GOT3 (cell line): ENCODE measurements at places on chromosomes 13 and 19.

DNA sequence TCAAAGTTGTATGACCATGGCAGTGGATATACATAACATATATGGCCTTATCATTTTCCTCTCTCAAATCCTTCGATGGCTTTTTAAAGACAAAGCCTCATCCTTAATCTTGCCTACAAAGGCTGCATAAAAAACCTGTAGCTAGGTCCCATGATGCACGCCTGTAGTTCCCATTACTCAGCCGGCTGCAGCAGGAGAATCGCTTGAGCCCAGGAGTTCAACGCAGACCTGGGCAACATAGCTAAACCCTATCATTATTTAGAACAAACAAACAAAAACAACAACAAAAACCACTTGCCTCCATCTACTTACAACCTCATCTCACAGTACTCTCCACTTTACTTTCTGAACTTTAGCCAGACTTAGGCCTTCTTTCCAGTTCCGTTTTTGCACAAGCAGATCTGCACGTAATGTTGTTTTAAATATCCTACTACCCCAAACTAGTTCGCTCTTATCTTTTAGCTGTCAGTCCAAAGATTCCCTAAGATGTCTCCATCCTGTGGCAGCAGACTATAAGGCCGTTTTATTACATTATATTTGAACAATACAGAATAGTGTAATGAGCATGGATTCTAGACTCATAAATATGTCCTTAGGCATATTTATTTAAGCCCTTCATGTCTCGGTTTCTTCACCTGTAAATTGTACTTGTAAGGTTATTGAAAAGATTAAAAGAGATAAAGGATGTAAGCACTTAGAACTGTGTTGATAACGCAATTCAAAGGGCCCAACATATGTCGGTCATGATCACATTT is 969 bp upstream of the POMP start:
- no peak for DNase-seq

- DNase-seq, result no peak
These were observed 289.2 kb downstream of the FGF9 start for GRCh38 chr13:21960108-21960507.

GRCh38 chr19:34232566-34233481 is 21.5 kb upstream of the GARRE1 start:
- no peak for DNase-seq

DNA sequence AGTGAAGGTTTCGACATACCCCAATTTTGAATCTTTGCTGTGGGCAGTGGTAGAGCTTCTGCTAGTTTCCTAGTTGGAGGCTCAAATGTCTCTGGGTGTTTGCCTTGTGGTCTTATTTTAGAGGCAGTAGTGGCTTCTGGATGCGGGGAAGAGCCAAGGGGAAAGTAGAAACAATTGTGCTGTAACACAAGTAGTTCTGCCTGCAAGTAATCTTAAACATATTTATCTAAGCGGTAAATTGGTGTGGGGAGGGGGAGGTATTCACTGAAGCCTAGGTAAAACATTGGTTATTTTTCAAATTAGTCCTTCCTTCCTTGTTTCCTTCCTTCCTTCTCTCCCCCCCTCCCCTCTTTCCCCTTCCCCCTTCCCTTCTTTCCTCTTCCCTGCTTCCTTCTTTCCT is at the start of gene PCDH20:
Gene PCDH20, minus strand, starts transcription at position 101 of the 400 bp plus-strand sequence. CDS start 691 bp downstream, outside the sequence.
- no peak for DNase-seq

DNA sequence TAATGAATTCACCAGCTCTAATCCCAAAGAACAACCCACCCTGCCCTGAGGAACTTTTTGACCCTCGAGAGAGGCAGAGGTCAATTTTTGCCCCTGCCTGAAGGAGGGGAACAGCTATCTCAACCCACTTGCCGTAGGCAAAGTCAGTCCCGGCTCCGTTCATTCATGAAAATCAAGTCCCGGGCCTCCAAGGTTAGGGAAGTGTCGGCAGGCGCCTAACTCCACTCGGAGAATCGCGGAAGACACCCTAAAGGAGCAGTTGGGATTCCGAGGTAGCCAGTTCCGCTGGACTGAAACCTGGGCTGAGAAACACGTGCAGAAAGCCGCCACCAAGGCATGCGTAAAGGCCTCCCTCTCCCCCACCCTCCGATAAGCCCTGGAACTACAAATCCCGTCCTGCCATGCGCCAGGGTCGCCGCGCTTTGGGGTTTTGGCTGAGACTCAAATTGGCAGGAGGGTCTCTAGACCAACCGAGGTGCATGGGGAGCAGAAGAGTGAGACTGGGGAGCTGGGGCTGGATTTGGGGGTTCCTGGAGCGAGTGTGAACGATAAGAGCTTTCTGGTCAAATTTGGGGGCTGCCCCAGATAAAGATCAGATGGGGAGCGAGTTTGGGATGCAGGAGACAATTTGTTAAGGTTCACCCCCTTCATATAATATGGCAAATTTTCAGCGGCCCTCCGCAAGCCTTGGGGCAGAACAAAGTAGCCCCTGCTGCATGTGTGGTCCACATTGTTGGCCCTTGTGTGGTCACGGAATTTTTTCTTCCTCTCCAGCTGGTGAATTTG is at the start of gene TNPO2:
Gene TNPO2, minus strand, starts transcription at position 292 of the 786 bp plus-strand sequence. CDS start 2,955 bp downstream, outside the sequence.
- no peak for DNase-seq

DNA sequence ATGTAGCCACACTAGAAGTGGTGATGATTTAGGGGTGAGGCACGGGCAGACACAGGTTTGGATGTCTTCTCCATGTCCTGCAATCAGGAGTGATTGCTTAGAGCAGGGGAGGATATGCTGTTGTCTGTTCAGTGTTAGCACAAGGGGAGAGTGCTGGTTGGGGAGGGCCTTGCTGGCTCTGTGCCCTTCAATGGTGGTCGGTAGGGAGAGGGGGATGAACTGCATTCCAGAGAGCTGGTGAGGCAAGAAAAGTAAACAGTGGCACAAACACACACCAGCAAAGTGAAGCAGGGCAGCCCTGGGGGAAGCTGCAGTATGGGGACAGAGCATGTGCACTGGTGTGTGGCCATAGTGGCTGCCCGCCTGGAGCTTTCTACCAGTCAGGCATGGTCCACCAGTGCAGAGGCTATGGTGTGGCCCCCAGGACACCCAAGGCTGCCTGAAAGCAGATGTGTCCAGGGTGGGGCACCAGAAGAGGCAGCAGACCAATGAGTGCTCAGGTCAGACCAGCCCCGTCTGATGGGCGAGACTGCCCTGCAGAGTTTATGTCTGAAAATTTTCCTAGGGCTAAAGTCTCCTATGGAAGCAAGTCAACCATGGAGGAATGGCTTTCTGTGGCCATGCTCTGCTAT is 1676.9 kb downstream of the PCDH9 start:
- DNase-seq, result no peak

GRCh38 chr13:39102981-39103490 is 64.8 kb downstream of the NHLRC3 start:
- no peak for DNase-seq

DNA sequence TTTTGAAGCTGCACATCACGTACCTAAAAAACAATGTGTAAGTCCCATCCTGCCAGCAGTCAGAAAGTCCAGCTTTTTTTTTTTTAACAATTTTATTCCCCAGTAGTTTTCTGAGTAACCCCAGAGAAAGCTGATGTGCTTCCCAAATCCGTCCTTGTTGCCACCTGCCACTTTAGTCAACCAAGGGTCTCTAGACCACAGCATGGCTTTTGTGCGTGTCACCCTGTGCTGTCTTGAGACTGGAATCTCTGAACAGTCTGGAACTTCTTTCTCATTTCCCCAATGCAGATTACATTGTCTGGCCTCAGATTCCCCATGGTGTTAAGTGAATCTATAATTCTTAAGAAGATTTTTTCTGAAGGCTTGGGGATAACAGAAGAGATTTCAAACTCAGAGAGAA is 289.2 kb upstream of the KLF12 start:
- DNase-seq, result no peak

DNA sequence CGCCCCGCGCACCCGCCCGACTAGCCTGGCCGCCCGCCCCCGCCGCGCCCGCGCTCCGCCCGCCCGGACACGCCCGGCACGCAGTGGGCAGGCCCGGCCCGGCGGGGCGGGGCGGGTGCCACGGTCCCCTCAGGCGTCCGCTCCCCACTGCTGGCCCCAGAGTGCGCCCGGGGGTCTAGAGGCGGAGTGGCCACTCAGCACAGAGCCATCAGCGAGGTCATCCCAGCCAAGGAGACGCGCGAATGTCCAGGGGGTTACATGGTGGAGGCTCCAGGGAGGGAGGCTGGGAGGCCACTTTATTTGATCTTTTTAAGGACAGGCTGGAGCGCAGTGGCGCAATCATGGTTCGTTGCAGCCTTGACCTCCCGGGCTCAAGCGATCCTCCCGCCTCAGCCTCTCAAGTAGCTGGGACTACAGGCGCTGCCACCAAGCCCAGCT is 236 bp upstream of the TINCR start:
- no peak for DNase-seq

DNA sequence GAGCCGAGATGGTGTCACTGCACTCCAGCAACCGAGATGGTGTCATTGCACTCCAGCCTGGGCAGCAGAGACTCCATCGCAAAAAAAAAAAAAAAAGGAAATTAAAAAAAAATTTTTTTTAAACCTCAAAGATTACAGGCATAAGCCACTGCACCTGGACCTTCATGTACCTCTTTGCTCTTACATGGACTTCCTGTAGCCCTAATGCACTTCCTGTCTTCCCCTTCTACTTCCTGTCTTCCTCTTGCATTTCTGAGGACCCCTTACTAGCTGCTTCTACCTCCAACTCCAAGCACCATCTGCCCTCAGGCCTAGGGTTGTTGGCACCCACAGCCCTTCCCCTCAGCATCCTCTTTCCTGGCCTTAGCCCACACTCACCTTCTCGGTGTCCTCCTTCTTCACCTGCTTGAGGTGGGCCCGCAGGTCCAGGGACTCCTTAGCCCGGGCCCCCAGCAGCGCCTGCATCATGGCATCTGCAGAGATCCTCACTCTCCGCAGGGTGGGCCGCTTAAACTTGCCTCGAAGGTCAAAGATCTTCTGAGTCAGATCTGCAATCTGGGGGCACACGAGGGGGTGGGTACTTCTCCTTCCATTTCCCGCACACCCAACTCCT is 3.8 kb downstream of the TNNI3 start:
- DNase-seq, result no peak

- DNase-seq, result no peak
These were observed 38.8 kb downstream of the SERP2 start for GRCh38 chr13:44412346-44412935.
